ENCODE measurements at places on chromosomes 2 and 18.
A peak's percentile ranks its signal among the peaks of the same experiment; 100 is the strongest.

- DNase-seq, result no peak
These were observed 112.3 kb downstream of the RAB3GAP1 start for GRCh38 chr2:135164431-135164830.

DNA sequence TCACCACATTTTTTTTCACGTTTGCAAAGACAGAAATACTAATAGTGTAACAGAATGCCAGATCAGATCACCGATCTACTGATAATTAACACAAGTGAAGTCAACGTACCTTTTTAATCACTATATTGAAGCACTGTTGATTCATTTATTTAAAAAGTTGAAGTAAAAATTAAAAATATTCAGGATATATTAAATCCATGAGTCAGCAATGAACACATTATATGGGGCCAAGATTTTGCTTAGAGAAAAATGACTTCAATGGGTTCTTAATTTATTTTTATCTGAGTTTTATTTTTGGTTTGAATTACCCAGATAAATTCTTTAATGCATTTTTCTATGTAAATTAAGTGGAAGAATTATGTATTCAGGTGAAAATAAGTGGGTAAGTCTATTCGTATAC lies 14.2 kb downstream of the SPHKAP start:
- DNase-seq, result no peak

- DNase-seq, result no peak
These were observed 183.0 kb downstream of the MREG start for GRCh38 chr2:215830304-215830703.

GRCh38 chr18:3653263-3653850 lies 203.4 kb downstream of the TGIF1 start:
- DNase-seq, result no peak

- DNase-seq, result no peak
These were observed 121.6 kb downstream of the MTCL1 start for GRCh38 chr18:8826971-8827370.

DNA sequence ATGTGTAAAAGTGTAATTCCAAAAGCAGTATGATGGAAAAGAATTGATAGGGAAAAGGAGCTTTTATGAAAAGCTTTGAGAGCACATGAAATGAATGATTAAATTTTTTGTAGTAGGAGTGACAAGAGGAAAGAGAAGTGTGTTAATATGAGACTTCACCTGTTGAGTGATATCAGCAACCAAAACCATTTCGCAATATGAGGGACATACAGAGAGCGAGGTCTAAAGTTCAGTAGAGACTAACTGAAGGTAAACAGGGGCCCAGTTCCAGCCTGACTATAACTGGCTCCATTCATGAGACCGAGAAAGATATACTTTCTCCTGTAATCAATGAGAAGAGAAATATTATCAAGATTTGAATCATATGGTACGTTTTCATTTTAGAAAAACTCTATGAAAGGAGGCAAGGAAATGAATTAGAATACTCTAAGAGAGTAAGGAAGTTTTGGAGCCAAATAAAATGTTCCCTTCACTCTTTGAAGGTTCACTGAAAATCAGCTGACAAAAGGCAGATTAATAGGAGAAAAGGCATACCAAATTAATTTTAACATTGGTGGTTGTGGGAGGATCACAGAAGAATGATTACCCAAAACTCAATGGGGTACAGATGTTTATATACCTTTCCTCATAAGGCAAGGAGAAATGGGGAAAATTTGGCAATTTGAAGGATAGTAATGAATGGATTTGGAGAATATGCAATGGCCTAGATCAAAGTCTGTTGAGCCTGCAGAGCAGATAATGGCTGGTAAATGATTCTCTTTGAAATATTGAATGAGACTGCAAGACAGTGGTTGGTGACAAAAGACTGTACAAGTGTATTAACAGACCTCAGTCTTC lies 932.2 kb downstream of the TDRD15 start:
- DNase-seq, result no peak

GRCh38 chr2:75054296-75054695 lies 95.9 kb downstream of the POLE4 start:
- DNase-seq, result no peak

DNA sequence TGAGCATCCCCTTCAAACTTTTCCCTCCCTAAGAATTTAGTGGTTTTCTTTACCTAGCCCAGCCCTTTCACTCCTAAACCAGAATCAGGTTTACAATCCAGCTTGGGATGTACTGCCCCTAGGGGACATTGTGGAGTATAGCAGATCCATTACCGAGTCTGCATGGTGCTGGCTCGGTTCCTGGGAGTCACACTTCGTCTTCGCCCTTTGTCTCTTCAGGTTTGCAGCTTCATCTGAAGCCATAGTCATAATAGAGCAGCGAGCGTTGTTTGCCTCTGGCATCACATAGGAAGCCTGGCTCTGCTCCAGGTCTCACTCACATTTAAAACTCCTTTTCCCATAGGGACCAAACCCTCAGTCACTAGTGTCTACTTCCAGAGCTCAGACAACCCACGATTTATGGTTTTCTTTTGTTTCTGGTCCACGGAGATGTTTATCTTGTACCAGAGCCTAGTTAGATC lies 16.8 kb upstream of the LYPD6 start:
- peak; percentile 85 for DNase-seq

GRCh38 chr2:119483395-119483753 lies 40.9 kb downstream of the SCTR start:
- DNase-seq, result no peak

DNA sequence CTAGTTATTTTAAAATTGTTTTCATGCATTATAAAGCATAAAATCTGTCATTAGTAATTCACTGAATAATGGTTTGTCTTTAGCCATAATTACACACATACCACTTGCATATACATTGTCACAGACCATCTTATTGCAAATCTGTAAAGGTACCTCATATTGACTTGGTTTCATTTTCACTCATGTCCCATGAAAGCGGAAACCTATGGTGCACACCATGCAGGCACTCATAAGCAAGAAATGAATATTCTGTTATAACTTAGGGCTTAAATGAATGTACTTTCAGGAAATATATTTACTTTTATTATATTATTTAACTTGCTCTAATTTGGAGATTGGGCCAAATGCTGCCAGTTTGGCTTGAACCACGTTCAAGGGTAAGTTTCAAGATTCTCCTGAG lies 29.2 kb upstream of the STK17B start:
- DNase-seq, result no peak

DNA sequence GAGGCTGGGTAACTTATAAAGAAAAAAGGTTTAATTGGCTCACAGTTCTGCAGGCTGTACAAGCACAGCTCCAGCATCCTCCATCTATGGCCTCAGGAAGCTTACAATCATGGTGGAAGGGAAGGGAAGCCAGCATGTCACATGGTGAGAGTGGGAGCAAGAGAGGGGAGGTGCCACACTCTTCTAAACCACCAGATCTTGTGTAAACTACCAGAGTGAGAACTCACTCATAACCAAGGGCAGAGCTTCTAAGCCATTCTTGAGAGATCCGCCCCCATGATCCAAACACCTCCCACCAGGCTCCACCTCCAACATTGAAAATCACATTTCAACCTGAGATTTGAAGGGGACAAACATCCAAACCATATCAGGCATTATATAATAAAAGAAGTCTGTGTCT lies 121.6 kb upstream of the CDC42EP3 start:
- no peak for DNase-seq

DNA sequence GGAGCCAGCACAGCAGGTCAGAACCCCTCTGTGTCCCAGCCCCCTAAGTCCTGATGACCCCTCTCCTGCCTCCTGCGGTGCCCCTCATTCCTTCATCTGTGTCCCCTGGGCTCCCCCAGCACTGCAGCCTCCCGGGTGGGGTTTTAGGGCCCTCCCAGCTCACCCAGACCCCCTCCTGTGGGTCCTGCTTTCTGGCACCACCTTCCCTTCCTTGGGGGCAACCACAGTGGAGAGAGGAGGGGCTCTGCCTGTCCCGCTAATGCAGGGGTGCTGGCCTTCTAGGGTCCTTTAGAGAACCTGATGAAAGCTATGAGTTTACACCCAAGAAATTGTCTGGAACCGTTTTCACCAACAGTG lies 42.7 kb upstream of the ALPP start:
- no peak for DNase-seq

- no peak for DNase-seq
These were observed 76.5 kb downstream of the NOL10 start for GRCh38 chr2:10613263-10613662.

DNA sequence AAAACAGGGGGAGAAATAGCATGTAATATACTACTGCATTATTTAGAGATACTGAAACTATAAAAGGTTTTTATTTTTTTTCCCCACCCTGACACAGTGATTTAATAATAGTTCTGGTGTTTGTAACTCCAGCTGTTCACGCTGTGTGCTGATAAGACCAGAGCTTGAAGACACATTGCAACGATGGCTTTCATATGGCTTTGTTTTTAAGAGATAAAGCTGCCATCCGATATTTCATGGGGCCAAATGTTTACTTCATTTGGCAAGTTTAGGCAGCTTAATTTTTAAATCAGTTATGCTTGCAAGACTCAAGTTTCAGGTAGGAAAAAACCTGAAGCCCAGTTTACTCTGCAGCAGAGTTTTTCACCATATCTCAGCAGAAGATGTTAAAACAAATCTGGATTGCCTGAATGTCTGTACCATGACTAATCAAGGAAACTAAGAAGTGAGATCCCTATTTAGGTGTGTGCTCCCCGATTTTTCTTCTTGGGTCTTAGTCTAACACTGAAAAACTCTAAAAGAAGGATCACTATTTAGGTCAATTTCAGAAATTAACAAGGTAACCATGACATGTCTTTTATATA lies 508.6 kb downstream of the PARD3B start:
- no peak for DNase-seq

DNA sequence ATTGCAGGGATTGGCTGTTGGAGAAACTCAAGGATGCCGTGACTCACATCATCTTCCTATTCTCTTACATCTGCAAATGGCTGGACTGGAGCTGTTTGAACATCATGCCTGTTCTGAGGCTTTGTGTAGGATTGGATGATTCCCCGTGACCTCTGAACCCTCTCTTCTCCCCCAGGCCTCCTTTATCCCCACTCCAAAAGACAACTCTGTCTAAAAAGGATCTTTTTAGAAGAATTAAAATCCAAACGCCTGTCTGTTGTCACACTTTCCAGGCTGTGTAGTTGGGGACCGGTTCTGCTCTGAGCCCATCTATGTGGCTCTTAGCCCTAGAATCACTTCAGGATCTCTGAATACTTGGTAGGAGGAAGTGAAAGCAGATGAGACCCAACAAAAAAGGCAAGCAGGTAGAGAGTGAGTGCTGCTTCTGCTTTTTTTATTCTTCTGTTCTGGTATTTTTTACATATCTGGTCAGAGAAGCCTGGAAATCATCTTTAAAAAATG lies 565 bp downstream of the SP140 start:
- no peak for DNase-seq

DNA sequence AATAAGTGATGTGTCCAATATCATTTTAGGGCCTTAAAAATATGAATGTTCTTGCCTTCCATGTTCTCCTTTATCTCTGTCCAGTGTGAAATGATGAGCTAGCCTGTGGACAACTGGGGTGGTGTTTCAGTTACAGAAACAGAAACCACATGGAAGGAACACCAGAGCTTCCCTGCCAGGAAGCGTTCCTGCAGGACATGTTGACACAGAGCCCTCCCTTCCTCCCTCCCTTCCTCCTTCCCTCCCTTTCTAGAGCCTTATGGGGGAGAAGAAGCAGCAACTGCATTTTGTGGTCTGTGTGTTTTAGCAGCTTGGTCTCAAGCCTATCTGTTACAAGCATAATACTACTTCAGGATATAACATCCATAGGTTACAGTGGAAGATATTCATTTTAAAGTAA lies 539.7 kb upstream of the NETO1 start:
- no peak for DNase-seq

All from SK-N-SH (cell line).